ENCODE measurements at places on chromosomes 5 and 9. TPM values are rescaled to one million over a fixed set of nuclear protein-coding genes. Genes with fewer than 3 reads are reported as not detected.

DNA sequence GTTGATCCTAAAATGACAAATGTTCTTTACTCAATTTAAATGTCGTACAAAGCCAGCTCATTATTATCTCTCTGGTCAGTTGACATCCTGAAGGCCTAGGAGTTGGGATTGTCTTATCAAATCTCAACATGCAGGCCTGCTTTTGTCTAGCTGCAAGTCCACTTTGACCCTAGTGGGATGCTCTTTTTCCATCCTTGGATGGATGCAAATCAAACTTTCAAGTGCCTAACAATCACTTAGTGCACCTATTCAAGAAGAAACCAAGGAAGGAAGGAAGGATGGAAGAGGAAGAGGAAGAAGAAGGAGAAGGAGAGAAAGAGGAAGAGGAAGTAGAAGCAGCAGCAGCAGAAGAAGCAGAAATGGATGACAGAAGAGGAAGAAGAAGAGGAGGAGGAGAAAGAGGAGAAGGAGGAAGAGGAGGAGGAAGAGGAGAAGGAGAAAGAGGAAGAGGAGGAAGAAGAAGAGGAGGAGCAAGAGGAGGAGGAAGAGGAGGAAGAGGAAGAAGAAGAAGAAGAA is 109.6 kb downstream of the PIK3R1 start:
- no peak for DNase-seq

ZNF366 gene
- 13.8 TPM for total RNA-seq

DNA sequence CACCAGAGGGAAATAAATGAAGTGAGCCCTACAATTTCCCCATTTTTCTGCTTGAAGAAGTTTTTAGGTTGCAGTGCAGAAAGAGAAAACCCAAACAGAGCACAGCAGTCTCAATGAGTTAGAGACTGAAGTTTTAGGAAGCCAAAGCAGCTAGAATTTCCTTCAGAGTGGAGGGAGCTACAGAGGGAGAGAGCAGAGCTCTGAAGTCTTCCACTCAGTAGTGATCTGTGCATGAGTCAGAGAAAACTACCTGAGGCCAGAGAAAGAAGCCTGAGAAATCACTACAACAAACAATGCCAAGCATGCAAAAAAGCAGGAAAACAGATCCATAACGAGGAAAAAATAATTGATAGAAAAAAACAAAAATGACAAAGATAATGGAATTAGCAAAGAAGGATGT is 17.9 kb upstream of the NDUFB6 start:
- no peak for DNase-seq

- DNase-seq, result peak; percentile 87
Measured at GRCh38 chr5:431001-431710, 11.8 kb upstream of the EXOC3 start.

ANKRD31 gene
- total RNA-seq, result 0.13 TPM

GRCh38 chr5:134111741-134112647 is 2.5 kb upstream of the TCF7 start:
- DNase-seq, result no peak

- no peak for DNase-seq
Measured at GRCh38 chr9:4883326-4883873, 90.7 kb downstream of the RCL1 start.

- peak; percentile 49 for DNase-seq
Measured at GRCh38 chr9:137739371-137740309, 120.8 kb downstream of the EHMT1 start.

LSM11 gene
- total RNA-seq, result 2.1 TPM

RANBP17 gene
- total RNA-seq, result 5.2 TPM

GRCh38 chr9:91119679-91120078 is 242.0 kb downstream of the AUH start:
- DNase-seq, result no peak

DNA sequence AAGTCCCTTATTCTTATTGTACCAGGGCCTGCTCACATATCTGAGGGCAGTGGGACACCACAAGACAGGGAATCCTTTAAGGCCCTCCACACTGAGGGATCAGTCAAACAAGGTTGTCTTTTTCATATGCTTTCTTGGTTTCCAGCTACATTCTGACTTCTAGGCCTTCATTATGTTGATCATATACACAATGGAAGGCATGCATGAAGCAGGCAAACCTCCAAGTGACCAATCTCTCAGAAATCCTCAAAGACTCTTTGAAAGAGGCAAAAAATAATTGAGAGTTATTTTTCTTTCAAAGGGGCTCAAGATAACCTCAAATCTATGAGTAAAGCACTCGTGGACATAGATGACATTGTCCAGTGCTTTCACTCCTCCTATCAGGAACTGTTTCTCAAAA is 1195.9 kb upstream of the ACO1 start:
- DNase-seq, result no peak

GRCh38 chr9:110835404-110835803 is 166.8 kb downstream of the MUSK start:
- no peak for DNase-seq

- DNase-seq, result no peak
Measured at GRCh38 chr5:38670878-38671277, 114.4 kb upstream of the LIFR start.

Data from mesenteric fat pad (tissue), 1 donor.